ENCODE measurements at places on chromosomes 16 and 17. TPM values are rescaled to one million over a fixed set of nuclear protein-coding genes. Genes with fewer than 3 reads are reported as not detected.

SLC5A11 gene
- total RNA-seq, result not detected

SLC6A2 gene
- not detected for total RNA-seq

MYO15A gene
- total RNA-seq, result 0.32 TPM

SECTM1 gene
- total RNA-seq, result not detected

STAT5A gene
- 1.9 TPM for total RNA-seq

NPIPA7 gene
- total RNA-seq, result 8.0 TPM

NR1D1 gene
- total RNA-seq, result 10.1 TPM

CLDN7 gene
- 4.6 TPM for total RNA-seq

KRTAP3-2 gene
- total RNA-seq, result not detected

ERN2 gene
- total RNA-seq, result not detected

RCVRN gene
- not detected for total RNA-seq

KRTAP2-3 gene
- 3.8 TPM for total RNA-seq

HP gene
- total RNA-seq, result not detected

HBA2 gene
- 1.4 TPM for total RNA-seq

SYT17 gene
- total RNA-seq, result 2.5 TPM

- no peak for DNase-seq
Measured at GRCh38 chr17:78120971-78121800, 7.4 kb downstream of the TMC6 start.

GRCh38 chr17:44760474-44761308 lies 1.9 kb downstream of the ADAM11 start:
- DNase-seq, result no peak

DNA sequence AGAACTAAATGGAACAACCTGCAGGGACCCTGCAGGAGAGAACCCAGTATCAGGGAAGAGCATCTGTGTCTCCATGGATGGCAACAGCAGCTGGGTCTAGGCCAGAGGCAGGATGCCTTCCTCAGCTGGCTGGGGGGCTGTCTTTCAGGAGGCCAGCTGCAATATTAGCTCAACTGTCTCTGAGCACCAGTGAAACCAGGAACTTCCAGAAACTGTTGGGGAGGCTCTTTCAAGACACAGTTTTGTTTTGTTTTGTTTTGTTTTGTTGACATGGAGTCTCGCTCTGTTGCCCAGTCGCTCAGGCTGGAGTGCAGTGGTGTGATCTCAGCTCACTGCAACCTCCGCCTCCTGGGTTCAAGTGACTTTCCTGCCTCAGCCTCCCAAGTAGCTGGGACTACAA lies 7.6 kb downstream of the GPR142 start:
- DNase-seq, result no peak

DNA sequence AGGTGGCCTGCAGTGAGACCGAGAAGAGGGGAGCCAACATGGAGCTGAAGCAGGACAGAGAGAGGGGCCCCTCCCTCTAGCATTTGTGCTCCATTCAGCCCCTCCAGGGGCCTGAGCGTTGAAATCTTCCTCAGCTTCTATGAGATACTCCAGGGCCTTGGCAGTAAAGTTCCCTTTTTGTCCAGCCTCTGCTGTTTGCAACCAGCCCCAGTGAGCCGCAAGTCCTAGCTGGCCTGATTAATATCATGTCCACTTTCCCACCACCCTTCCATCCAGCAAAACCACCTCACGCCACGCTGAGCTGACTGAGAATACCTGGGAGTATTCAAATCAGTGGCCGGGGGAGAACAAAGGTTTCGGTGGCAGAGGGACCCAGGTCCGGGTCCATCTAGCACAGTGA lies 11.7 kb upstream of the RPH3AL start:
- no peak for DNase-seq

DNA sequence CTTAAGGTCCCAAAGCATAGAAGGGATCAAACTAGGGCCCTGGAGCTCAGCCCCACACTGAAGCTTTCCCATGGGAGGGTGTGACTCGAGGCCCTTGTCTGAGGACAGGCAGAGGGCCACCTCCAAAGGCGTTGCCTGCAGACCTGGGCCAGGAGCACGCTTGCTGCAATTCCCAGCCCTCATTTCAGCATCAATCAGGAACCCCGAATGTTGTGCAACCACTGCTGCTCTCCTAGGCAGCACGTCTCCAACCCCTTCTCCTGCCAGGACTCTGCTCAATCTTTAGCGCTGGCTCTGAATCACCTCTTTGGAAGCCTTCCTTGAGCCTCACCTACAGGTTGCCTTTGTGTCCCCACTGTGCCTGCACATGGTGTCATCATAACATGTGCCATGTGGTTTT lies 14.0 kb upstream of the ATP2C2 start:
- DNase-seq, result no peak

DNA sequence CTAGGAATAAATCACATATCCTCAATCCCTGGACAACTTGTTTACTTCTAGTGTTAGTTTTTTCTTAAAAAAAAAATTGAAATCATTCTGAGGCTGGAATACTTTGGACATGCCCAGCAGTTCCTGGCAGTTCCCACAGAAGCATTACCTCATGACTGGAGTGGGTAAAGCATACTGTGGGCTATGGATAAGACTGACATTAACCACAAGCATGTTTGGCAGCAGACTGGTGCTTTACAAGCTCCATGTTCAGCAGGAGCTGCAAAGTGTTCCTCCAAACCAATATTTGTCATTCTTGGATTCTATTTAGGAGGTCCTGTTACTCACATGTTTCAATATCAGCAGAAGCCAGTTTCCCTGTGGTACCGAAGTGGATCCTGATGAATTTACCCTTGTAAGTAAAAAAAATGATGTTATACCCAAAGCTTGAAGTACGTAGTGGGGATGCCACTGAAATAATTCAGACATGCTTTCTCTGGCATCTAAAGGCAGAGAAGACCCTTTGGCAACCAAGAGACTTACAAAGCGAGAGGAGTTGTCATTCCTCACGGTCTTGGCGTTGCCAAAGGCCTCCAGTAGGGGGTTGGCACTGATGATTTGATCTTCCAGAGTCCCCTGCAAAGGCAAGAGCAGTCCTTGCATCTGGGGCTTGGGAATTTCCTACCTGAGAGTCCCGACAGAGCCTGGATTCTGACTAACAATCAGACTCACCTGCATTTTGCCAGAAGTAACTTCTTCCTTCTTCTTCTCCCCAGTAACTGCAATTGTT lies 4.9 kb downstream of the MYH1 start:
- DNase-seq, result peak; percentile 0

DNA sequence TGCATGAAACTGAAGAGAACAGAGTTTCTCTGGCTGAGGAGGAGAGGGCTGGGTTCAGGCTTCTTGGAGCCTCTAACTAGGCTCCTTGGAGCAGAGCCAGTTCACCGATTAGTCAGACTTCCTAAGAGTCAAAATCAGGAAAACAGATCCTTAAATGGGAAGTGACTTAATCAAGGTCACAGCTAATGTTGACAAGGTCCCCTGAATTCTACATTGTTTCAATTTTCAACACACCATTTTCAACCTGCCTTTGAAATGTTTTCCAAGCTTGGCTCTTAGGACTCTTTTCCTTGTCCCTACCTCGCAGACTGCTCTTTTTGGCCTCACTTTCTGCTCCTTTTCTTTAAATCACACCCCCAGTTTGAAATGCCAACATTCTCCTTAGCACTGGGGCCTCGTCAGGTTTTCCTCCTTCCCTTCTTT lies 16.3 kb downstream of the MYL4 start:
- DNase-seq, result peak; percentile 85

DNA sequence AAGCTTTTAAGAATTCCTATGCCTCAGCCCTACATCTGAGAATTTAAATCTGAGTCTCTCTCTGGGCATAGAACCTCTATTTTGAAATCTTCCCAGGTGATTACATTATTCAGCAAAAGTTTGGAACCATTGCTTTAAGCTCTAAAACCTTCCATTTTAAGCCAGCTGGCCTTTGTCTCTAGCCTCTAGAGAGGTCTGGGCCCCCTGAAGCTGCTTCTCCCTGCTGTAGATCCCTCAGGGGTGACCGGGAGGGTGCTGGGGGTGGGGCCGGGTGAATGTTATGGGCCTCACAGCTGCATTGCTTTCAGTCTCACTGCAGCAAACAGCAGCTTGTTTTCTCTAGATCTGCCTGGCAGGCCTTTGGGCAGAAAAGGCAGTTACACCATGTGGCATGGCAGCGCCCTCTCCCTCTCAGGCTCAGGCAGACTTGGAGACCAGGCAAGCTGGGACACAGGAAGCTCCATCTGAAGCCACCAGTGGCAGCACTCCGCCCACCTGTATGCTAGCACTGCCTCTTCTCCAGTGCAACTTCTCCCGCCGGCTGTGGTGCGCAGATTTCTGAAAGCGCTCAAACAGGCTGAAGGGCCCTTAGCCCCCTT lies 66.3 kb downstream of the MPRIP start:
- DNase-seq, result no peak

DNA sequence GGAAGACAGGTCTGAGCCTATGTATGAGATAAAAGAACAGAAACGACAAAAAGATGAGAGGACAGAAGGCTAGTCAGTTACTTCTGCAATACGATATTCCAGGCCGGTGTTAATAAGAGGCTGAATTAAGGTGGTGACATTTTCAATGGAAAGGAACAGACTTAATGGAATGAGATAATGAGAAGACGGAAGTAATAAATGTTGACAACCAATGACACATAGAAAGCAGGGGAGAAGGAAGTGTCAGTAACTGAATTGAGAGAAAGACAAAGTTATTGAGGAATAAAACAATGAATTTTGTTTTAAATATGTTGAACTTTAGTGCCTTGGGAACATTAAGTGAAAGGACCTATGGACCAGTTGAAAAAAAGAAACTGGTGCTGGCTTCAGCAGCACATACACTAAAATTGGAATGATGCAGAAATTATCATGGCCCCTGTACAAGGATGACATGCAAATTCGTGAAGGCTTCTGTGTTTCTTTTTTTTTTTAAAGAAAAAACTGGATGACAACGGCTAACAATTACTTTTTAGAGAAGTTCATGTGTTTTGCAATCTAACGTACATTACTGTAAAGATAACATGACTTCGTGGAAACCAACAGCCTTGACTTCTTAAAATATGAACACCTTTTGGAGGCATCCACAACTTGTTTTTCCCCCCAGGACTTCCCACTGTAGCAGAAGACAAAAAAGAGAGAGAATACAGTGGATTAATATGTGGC lies 18.5 kb upstream of the CPD start:
- no peak for DNase-seq

- DNase-seq, result no peak
Measured at GRCh38 chr16:54873071-54873470, 57.6 kb upstream of the IRX5 start.

- DNase-seq, result peak; percentile 81
Measured at GRCh38 chr17:16477255-16477654, 14.7 kb downstream of the LRRC75A start.

DNA sequence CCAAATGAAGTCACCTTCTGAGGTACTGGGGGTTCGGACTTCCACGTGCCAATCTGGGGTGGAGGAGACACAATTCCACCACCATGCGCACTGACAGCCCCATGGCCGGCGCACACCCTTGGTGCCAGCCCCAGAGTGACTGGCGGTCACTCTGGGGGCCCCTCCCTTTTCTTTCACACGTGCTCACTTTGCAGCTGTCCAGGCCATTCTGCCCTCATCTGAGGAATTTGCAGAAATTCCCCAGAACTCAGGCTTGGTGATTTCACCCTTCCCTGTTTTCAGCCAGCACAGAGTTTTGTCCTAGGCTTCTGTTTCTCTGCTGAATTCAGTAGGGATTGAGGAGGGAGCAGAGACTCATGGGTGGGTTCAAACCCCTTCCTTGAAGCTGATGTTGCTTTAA lies 54.8 kb downstream of the CDRT4 start:
- DNase-seq, result no peak

GRCh38 chr16:70520612-70521297 lies 2.6 kb downstream of the COG4 start:
- DNase-seq, result peak; percentile 49

DNA sequence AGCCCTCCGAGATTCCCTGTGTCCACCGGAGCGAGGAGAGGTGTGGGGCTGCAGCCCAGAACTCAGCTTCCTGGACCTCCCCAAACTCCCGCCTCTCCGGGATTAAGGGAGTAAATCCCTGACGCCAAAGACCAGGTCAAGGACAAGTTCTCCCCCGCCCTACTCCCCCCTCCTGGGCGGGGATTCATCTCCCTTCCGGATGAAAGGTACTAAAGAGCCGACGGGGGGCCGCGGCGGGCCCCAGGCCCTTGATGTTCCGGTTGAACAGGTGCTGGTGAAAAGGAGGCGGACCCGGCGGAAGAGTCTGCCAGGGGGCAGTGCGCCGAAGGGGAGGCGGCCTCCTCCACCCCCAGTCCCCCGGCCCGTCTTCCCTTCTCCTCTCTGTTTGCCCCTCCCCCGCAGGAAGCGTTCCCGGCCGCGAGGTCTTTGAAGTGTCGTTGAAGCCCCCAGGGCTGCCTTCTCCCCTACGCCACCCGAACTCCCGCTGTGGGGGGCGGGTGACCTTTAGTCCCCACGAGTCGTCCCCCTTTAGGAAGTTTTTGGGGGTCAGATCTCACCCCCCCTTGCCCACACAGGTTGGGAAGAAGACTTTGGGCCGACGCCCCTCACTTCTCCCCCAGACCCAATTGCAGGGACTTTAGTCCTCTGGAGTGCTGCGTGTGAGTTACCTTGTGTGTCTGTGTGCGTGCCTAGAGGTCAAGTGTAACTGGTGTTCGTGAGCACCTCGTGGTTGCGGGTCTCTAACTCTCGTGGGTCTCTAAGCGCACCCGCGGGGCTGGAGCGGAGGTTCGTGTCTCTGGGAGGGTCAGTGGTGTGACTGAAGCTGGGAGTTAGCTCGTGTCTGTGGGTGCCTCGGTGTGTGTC lies 1.1 kb upstream of the MLLT6 start:
- no peak for DNase-seq

DNA sequence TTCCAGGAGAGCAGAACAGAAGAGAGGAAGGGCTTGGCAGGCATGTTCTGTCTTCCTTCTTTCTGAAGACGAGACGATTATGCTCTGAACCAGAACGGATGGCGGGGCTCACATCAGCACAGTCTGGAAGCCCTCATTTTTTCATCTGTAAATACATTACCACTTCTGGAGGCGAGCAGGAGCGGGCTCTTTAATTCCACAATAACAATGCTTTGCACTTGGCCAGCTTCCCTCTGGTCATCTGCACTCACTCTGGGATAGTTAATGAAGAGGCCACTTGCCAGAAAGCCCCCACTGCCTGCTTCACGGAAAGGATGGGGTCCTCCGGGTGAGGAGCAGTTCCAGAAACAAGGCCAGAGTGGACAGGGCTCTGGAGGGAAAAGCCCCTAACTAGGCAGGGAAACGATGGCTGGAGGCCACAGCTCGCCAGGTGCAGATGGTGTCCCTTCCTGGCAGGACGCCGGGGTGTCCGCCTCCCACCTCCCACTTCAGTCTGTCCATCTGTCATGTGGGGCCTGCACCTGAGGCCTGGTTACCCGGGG lies 13.1 kb upstream of the BCAR1 start:
- no peak for DNase-seq

GRCh38 chr17:36946726-36947091 lies 2.0 kb upstream of the AATF start:
- DNase-seq, result no peak

DNA sequence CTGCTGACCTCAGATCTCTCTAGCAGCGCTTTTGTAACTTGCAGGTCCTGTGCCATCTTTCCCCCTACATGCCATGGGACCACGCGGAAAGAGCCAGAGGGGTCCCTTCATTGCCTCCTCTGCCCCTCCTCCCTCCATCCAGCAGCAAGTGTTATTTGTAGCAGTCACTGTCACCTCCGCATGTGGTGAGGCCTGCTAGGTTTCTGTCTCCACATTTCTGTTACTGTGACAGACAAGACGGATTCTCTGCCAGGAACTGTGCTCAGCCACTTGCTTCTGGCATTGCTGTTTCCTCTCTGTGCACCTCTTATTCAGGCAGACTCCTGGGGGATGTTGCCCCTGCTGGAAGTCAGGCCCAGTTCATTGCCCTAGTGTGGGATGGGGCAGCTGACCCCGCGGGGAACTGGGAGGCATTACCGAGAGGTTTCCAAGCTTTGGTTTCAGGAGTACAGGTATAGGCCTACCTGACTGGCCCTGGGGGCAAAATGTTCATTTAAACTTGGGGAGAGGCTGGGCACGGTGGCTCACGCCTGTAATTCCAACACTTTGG lies 61.2 kb downstream of the RAB11FIP4 start:
- DNase-seq, result no peak

- no peak for DNase-seq
Measured at GRCh38 chr16:82364690-82365089, 194.7 kb upstream of the MPHOSPH6 start.

Data from astrocyte (in vitro differentiated cells and primary cell).